ENCODE measurements at places on chromosomes 6 and 20. TPM values are rescaled to one million over a fixed set of nuclear protein-coding genes. Genes with fewer than 3 reads are reported as not detected.

ZC2HC1B gene
- not detected for total RNA-seq

PKHD1 gene
- total RNA-seq, result 3.0 TPM

PSORS1C1 gene
- total RNA-seq, result not detected

SAMD3 gene
- 0.30 TPM for total RNA-seq

VNN1 gene
- 74.8 TPM for total RNA-seq
